ENCODE measurements at places on chromosomes 3 and 15.

DNA sequence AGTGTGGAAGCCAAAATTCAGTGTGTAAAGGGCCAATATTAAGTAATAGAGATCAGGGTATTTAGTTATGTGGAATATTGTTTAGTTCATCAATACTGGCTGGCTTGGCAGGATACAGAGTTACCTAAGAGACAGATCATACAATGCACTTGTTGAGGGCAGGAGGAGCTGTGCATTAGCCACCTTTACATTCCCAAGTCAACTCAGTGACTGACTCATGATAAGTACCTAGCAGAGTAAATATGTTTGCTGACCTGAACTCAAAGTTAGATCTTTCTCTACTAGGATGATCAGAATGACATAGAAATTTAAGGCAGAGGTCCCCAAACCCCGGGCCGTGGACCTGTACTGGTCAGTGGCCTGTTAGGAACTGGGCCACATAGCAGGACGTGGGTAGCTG lies 3.5 kb upstream of the ABHD17C start:
- DNase-seq: no peak

- DNase-seq: no peak
Measured at GRCh38 chr3:128493570-128494366, 767 bp upstream of the GATA2 start.

- no peak for DNase-seq
Measured at GRCh38 chr3:107855710-107856109, 235.1 kb downstream of the CD47 start.

GRCh38 chr3:128296469-128297251 lies 143.4 kb downstream of the EEFSEC start:
- DNase-seq: no peak

GRCh38 chr15:40562691-40563090 lies 2.2 kb downstream of the CCDC32 start:
- no peak for DNase-seq

DNA sequence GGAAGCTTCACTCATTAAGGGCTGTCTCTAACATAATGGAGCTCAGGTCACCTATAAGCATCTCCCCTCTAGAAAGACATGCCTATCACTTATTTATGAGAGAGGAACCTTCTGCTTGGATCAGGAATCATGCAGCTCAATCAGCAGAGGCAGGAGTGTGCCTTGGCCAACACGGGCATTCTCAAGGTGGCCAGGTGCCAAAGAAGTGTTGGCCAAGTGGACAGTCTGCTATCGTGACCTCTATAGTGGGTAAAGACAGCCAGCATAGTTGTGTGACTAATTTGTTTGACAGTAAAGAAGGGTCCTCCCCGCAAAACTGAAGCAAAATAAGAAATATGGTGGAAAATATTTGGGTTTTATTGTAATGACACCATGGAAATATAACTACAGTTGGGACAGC lies 14.7 kb upstream of the AGTR1 start:
- no peak for DNase-seq

DNA sequence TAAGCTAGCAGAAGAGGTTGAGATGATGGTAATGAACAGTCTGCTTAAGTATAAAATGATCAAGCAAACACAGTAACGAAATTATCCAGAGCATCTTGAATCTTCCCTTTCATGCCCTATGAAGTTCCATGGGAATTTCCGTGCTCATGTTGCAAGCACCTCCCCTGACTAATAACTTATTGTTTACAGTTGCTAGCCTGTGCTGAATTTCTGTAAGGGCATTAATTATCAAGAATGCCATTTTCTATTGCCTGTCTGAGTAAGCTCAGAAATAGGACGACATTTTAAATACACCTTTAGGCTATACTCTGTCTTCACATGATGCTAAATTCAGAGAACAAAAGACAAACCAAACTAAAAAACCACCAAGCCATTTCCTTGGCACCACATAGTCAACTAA lies 257.5 kb upstream of the LRTM1 start:
- DNase-seq: no peak

DNA sequence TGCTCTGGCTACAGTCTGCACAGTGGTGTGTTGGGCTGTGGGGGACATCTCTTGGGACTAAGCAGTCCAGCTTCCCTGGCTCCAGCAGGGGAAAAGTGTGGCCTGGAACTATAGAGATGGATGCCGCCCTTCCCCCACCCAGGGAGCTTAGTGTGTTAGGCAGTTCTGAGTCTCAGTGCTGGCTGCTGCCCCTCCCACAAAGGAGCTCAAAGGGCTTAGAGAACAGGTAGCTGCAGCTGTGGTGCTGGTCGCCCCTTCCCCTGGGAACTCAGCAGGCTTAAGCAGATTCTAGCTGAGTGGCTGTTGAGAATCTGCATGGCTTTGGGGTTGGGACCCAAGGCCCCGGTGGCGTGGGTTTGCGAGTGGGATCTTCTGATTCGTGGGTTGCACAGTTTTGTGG lies 190.8 kb downstream of the PDCD6IP start:
- DNase-seq: no peak

DNA sequence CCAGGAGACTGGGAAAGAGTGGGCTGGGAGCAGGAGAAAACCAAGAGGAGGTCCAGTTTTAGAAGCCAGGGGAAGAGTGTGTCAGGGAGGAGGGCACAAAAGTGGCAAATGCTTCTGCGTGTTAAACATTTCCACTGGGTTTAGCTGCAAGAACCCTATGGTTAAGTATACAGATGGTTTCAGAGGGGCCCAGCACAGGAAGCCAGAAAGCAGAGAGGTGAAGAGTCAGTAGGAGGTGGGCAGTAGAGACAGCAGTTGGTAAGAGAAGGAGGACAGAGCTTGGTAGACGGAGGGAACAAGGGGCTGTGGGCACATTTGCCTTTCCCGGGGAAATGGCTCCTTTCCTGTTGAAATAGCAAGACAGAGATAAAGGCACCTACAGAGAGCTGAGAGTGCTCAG lies 133.8 kb downstream of the EPHB1 start:
- DNase-seq: no peak

DNA sequence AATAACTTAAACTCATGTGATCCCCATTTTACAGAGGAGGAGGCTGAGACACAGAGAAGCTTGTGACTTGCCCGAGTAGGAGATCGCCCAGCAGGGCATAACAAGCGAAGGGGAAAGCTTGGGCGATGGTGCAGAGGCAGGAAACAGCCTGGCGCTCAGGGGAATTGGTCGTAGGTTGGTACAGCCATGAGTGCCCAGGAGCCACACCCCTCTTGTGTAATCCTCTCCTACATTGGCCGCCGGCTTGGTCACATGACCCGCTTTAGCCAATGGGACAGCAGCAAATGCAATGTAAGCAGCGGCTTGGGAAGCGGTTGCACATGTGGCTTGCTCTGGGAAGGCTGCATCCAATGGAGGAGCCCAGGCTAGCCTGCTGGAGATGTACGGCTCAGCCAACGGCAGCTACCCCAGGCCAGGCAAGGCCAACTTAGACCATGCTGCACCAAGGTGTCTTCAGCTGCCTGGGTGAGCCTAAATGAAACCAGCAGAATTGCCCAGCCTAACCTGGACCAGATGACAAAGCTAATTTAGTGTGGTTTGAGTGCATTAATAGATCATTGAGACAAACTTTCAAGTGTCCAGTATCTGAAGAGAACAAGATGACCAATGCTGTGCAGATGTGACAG lies 50.3 kb upstream of the SLC6A6 start:
- DNase-seq: no peak

DNA sequence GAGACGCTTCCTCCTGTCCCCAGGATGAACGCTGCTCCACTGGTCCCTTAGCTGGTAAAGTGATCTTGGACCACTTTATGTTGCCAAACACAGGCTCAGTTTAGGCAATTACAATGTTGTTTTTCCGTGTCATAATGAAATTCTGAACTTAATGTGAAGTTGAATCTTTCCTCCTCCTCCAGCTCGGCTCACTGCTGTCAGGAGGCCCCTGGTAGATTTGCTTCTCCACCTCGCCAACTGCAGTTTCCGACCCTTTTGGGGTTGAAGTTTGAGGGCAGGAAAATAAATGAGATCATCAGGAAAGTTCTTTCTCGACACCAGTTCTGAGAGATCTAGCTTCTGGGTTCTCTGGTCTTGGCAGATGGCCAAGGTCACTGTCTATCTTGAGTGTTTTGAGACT lies 27.8 kb downstream of the CFAP161 start:
- DNase-seq: no peak

DNA sequence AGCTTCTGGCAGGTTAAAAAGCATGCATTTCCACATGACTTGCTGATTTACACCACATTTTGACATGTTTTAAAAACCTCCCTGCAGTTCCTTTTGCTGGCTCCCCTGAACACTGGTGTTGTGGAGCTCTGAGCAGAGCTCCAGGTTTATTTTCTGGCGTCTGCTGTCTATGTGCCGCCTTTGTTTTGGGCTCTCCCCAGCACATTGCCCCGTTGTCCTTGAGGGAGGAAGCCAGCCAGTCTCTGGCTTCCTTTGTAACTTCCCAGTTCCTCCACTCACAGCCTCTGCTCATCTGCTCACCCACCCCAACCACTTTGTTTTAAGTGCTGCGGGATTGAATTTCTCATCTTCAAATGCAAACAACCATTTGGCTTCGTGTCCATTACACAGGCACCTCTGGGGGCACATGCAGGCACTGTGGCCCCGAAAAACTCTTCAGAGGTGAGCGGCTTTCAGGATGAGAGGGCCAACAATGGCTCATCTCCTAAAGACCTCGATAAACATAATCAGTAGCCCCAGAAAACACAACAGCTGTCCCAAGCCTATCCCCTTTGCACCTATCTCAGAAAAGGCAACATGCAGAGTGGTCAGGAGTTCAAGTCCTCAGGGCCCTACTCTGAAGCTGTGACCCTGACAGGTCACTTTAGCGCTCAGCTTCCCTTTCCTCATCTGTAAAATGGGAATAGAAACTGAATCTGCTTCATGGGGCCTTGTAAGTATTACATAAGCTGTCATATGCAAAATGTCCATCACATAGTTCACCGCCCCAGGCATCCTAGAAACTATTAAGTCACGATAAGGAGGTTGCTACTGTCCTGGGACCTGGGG lies 1.3 kb upstream of the MEF2A start:
- no peak for DNase-seq

DNA sequence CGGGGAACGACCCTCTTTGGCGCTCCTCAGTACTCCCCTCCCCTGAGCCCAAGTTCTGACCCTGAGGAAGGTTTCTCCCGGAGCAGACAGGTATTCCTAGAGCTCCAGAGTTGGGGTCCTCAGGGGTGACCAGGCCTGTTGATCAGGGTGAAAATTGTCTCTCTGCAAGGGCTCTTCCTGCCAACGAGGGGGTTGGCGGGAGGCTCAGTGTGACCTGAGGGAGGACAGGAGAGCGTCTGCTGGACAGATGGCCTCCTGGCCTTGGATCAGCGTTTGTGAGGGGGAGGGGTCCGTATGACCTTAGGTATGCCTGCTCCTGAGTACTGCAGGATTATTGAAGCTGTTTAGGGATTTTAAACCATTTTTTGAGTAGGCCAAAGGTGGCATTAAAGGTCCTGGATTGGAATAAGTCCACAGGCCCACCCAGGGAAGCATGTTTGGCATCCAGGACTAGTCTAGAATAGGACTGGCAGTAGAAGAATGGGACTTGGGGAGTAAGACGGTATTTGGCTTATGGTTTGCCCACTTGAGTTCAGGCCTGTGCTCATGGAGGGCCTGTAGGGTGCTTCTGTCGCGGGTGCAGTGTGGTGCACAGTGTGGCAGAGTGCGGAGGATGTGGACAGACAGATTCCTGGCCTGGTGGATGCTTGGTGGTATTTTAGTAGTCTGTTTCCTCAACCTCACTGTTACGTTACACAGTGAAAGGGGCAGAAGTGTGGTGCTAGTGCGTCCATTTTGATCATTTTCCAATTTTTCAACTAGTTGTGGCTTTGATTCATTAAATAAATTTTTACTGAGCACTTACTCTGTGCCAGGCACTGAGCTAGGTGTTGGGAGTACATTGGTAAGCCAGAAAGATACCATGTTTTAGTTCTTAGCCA lies 959 bp downstream of the ZNF592 start:
- DNase-seq: no peak

GRCh38 chr3:27428446-27428845 lies 55.7 kb downstream of the SLC4A7 start:
- no peak for DNase-seq
